Central memory CD8-positive, alpha-beta T cell (primary cell): ENCODE measurements at places on chromosomes 1 and 21.
A peak's percentile ranks its signal among the peaks of the same experiment; 100 is the strongest.

- H3K4me3 ChIP-seq: no peak overlapping the region
- H3K4me1 ChIP-seq: no peaks in the 10 kb centered on the region
- no peaks in the 10 kb centered on the region for H3K27me3 ChIP-seq
- no peaks in the 10 kb centered on the region for H3K36me3 ChIP-seq
- no peak for DNase-seq
- no peak overlapping the region for H3K27ac ChIP-seq
Measured at GRCh38 chr1:226574591-226575435, 26.2 kb downstream of the STUM start.

GRCh38 chr1:51877434-51878307 lies 856 bp downstream of the NRDC start:
- peak; percentile 11 for DNase-seq
- H3K4me1 ChIP-seq: peaks cover 18% of the 10 kb centered on the region
- H3K36me3 ChIP-seq: peaks cover 11% of the 10 kb centered on the region
- peaks cover 21% of the 10 kb centered on the region for H3K27me3 ChIP-seq
- no peak overlapping the region for H3K27ac ChIP-seq
- no peak overlapping the region for H3K4me3 ChIP-seq

GRCh38 chr1:153942766-153943549 lies 3.6 kb downstream of the DENND4B start:
- peaks cover 54% of the 10 kb centered on the region for H3K4me1 ChIP-seq
- peaks cover 56% of the 10 kb centered on the region for H3K36me3 ChIP-seq
- H3K4me3 ChIP-seq: peak overlapping the region; percentile 16
- DNase-seq: no peak
- H3K27me3 ChIP-seq: no peaks in the 10 kb centered on the region

- no peaks in the 10 kb centered on the region for H3K4me1 ChIP-seq
- no peak overlapping the region for H3K4me3 ChIP-seq
- no peak for DNase-seq
Measured at GRCh38 chr1:169156580-169156979, 50.1 kb downstream of the ATP1B1 start.

GRCh38 chr1:207223162-207223561 lies 98.3 kb upstream of the CD55 start:
- H3K27me3 ChIP-seq: peaks cover 25% of the 10 kb centered on the region
- no peak for DNase-seq
- no peaks in the 10 kb centered on the region for H3K4me1 ChIP-seq
- no peak overlapping the region for H3K27ac ChIP-seq

DNA sequence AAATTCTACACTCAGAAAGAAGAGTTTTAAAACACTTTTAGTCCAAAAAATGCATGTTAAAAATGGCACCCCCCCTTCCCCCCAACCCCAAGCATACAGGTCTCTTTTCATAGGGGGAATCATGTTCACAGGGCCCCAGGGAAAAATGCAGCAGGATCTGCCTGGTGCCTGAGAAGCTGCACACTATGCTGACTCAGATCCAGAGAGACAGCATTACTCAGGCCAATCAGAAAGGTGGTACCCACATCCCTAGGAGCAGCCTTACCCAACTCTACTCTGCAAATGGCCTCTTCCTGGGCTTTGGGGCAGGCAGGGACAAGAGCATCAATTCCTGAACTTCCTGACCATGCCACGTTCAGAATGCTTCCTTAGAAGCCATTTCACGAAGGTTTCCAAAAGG lies 119.0 kb downstream of the HIVEP3 start:
- peaks cover 8% of the 10 kb centered on the region for H3K36me3 ChIP-seq
- peak overlapping the region; percentile 13 for H3K4me3 ChIP-seq
- no peaks in the 10 kb centered on the region for H3K27me3 ChIP-seq
- DNase-seq: no peak
- peaks cover 60% of the 10 kb centered on the region for H3K4me1 ChIP-seq

GRCh38 chr1:94014635-94015488 lies 105.6 kb upstream of the GCLM start:
- no peak overlapping the region for H3K4me3 ChIP-seq
- H3K4me1 ChIP-seq: peaks cover 17% of the 10 kb centered on the region
- H3K27me3 ChIP-seq: peaks cover 11% of the 10 kb centered on the region
- no peak for DNase-seq
- H3K27ac ChIP-seq: peak overlapping the region; percentile 4

- peaks cover 17% of the 10 kb centered on the region for H3K27me3 ChIP-seq
- DNase-seq: no peak
- no peak overlapping the region for H3K4me3 ChIP-seq
- H3K4me1 ChIP-seq: no peaks in the 10 kb centered on the region
Measured at GRCh38 chr1:62394646-62395045, 42.2 kb upstream of the USP1 start.

GRCh38 chr1:226302731-226303130 lies 6.2 kb downstream of the LIN9 start:
- H3K27ac ChIP-seq: no peak overlapping the region
- DNase-seq: no peak
- H3K4me1 ChIP-seq: peaks cover 5% of the 10 kb centered on the region
- no peaks in the 10 kb centered on the region for H3K27me3 ChIP-seq

DNA sequence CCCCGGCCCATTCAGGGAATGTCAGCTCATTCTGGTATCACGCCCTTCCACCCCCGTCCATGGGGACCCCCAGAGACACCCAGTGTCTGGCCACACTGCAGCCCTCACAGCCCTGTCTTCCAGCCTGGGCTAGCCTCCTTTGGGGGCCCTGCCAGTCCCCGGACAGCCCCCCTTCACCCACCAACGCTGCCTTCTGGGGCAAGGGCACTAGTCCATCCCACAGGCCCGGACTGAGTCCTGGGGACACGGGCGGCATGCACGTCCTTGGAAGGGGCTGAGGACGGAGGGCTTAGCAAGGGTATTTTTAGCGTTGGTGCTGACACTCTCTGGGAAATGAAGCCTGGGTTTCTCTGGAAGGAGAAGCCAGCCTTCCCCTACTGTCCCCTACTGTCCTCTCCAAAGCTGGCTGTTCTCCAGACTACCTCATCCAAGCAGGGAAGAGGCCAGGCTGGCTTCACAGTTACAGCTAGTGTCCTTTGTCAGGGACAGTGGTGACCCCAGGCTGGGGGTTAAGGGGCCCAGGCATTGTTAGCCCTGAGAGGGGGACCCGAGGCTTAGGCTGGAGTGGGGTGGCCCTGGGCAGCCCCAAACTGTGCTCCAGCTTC lies 39.5 kb downstream of the COQ8A start:
- H3K4me1 ChIP-seq: no peaks in the 10 kb centered on the region
- no peak overlapping the region for H3K4me3 ChIP-seq
- H3K27me3 ChIP-seq: no peaks in the 10 kb centered on the region

DNA sequence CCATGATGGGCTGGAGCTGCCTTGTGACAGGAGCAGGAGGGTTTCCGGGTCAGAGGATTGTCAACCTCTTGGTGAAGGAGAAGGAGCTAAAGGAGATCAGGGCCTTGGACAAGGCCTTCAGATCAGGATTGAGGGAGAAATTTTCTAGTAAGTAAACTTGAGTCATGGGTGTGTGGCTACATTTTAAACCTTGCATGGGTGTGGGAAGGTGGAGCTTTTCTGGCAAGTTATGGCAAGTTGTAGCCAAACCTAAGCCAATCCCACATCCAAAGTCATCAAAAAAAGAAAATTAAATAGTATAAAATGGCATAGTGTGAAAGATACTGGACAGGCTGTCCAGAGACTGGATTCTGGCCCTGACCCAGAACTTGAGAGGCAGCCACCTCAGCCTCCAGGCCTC lies 39.8 kb upstream of the HSD3B1 start:
- H3K4me3 ChIP-seq: no peak overlapping the region
- no peak for DNase-seq
- H3K27me3 ChIP-seq: no peaks in the 10 kb centered on the region
- H3K27ac ChIP-seq: no peak overlapping the region
- no peaks in the 10 kb centered on the region for H3K4me1 ChIP-seq
- no peaks in the 10 kb centered on the region for H3K36me3 ChIP-seq

GRCh38 chr1:21607549-21608529 lies 61.3 kb downstream of the RAP1GAP start:
- H3K4me1 ChIP-seq: peaks cover 15% of the 10 kb centered on the region
- H3K27ac ChIP-seq: no peak overlapping the region
- DNase-seq: no peak
- H3K4me3 ChIP-seq: peak overlapping the region; percentile 16

DNA sequence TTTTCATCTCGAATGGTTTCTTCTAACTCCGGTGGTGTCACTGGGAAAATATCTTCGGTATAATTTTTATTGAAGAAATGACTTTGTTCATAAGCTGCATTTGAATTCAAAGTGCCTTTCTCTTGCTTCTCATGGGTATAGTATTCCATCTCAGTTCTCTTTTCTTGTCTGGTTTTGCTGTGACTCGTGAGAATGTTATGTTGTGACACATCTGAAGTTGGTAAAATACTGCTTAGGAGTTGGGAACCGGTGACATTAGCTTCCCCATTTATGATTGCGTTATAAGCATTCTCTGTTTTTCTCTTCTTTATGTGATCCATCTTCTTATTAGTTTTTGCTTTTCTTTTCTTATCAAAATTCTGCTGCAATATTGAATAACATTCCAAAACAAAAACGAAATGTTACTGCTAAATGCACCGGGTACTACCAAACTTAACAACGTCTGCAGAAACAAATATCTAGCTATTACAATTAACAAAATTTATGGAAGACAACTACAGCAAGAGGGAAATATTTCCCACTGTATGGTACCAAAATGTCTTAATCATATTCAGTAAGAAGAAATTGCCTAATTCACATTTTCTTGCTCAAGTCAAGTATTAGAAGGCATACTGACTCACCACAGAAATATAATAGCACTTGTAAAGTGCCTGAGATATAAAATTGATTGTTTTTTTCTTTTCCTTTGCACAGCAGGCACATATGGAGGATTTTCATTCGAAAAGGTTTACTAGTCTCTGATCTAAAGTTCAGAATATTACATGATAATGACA lies 15.5 kb downstream of the LRIF1 start:
- H3K27me3 ChIP-seq: no peaks in the 10 kb centered on the region
- peaks cover 20% of the 10 kb centered on the region for H3K36me3 ChIP-seq
- peaks cover 5% of the 10 kb centered on the region for H3K4me1 ChIP-seq
- no peak overlapping the region for H3K4me3 ChIP-seq
- DNase-seq: no peak

DNA sequence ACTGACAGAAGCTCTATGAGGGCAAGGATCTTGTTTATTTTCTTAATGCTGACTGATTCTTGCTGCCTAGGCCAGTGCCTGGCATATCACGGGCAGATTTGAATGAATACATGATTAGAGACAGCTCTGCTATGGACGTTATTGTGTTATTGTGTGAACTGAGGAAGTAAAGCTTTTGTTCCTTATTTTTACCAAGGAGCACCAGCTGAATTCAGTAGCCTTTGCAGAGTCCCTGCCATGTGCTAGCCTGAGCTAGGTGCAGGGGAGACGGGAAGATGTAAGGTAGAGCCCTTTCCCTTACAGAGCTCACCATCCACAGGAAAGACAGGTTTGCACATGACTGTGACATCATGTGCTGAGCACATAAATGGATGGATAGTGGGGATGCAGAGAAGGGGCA lies 36.0 kb upstream of the SCMH1 start:
- H3K4me3 ChIP-seq: no peak overlapping the region
- no peak overlapping the region for H3K27ac ChIP-seq
- H3K36me3 ChIP-seq: peaks cover 2% of the 10 kb centered on the region
- peaks cover 58% of the 10 kb centered on the region for H3K27me3 ChIP-seq

GRCh38 chr1:44714532-44714931 lies 16.4 kb downstream of the RNU5D-1 start:
- DNase-seq: no peak
- H3K27ac ChIP-seq: no peak overlapping the region
- H3K4me1 ChIP-seq: peaks cover 41% of the 10 kb centered on the region
- no peak overlapping the region for H3K4me3 ChIP-seq

GRCh38 chr1:107434361-107434693 lies 293.5 kb downstream of the NTNG1 start:
- H3K4me3 ChIP-seq: no peak overlapping the region
- no peaks in the 10 kb centered on the region for H3K4me1 ChIP-seq
- no peaks in the 10 kb centered on the region for H3K36me3 ChIP-seq
- H3K27me3 ChIP-seq: peaks cover under 1% of the 10 kb centered on the region
- no peak for DNase-seq

DNA sequence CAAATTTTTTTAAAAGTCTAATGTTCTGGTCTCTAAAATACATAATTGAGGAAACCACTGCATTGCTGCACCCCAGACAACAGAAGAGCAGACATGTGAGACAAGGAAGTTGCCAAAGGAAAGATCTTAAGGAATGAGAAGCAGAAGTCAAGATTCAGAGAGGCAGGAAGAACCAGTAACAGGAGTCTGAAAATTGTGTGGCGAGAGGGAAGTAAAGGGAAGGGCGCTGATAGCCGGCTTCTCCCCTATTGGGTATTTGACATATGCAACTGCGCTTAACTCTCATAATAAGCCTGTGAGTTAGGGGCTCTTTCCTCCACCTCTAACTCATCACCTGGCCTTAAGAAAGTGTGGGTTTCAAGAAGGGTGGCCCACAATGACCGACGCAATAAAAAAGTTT lies 21.9 kb upstream of the KIF14 start:
- peaks cover 32% of the 10 kb centered on the region for H3K36me3 ChIP-seq
- DNase-seq: no peak
- H3K27ac ChIP-seq: no peak overlapping the region
- H3K4me3 ChIP-seq: no peak overlapping the region
- no peaks in the 10 kb centered on the region for H3K27me3 ChIP-seq

GRCh38 chr1:232629250-232630046 lies 485 bp downstream of the SIPA1L2 start:
- DNase-seq: peak; percentile 14
- H3K4me1 ChIP-seq: peaks cover 31% of the 10 kb centered on the region
- peak overlapping the region; percentile 87 for H3K27ac ChIP-seq
- H3K36me3 ChIP-seq: peaks cover 2% of the 10 kb centered on the region

DNA sequence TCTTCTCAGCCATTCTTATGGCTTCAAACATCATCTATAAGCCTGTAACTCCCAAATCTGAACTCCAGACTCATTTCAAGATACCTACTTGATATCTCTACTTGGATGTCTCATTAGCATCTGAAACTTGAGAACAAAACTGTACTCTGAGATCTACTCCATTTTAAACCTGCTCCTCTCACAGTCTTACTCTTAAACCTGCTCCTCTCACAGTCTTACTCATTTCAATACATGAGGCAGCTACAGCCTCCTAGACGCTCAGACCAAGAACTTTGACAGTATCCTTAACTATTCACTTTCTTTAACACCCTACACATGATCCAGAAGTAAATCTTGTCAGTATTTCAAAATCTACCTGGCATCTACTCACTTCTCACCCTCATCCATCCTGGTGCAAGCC lies 54.3 kb downstream of the NBPF6 start:
- no peak overlapping the region for H3K27ac ChIP-seq
- no peak for DNase-seq
- no peaks in the 10 kb centered on the region for H3K4me1 ChIP-seq
- no peak overlapping the region for H3K4me3 ChIP-seq
- peaks cover 11% of the 10 kb centered on the region for H3K27me3 ChIP-seq
- H3K36me3 ChIP-seq: no peaks in the 10 kb centered on the region

GRCh38 chr1:86965012-86965826 lies 50.8 kb downstream of the HS2ST1 start:
- no peak for DNase-seq
- peaks cover 6% of the 10 kb centered on the region for H3K4me1 ChIP-seq
- H3K36me3 ChIP-seq: no peaks in the 10 kb centered on the region
